ENCODE measurements at places on chromosomes 6 and 20.

DNA sequence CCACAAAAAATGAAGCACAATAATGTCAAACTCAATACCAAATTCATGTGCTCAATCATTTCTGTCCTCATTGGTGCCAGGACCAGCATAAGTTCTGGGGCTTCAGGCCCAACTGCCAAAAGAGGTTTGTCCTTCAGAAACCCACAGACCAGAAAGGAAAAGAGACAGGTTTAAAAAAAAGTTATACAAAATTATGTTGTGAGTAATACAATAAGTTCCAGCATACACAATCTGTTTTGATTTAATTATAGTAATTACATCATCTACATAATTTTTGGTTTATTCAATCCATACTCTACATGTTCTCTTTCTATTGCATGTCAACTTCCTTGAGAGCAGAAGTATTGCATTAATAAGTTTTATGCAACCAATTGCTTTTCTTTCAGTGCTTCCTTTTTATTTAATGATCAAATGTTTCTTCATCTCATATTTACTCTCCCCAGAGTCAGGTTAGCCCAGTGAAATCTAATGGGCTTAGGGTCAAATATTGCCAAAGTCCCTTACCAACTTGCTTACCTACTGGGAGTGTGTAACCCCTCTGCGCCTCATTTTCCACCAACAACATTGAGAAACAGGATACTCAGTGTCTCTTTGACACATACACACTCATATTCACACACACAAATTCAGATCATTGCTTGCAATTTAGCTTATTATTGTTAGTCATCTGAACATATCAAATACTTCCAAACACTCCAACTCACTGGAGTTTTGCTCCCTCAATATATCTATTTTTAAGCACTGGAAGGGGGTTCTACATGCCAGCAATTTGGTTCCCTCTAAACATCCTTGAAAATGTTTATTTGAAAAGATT, 424.4 kb upstream of the MARCKS start:
- no peak for DNase-seq

GRCh38 chr20:39563349-39563748, 601.2 kb downstream of the DHX35 start:
- DNase-seq: no peak

- DNase-seq: no peak
Observed at GRCh38 chr6:80528115-80528514, 421.6 kb downstream of the BCKDHB start.

DNA sequence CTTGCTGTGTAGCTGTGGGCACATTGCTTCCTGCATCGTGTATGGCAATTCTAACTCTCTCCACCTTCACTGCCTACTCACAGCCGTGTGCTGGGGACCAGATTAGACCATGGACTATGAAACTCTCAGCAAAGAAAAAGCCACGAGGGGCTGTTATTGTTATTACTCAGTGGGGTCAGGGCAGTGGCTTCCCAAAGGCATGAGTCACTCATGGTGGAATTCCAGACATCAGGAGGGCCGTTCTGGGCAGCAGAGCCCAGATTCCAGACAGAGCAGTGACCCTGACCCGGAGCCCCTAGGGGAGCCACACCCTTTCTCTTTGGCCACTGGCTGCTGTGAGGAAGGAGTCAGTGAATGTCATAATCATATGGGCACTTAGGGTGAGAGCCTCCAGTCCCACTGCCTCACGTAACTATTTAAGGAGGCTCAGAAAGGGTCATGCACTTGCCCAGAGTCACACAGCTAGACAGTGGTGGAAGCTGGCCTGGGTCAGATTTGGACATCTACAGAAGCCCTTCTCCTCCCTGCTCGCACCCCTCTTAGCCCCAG, 22.2 kb upstream of the CCN5 start:
- DNase-seq: no peak

DNA sequence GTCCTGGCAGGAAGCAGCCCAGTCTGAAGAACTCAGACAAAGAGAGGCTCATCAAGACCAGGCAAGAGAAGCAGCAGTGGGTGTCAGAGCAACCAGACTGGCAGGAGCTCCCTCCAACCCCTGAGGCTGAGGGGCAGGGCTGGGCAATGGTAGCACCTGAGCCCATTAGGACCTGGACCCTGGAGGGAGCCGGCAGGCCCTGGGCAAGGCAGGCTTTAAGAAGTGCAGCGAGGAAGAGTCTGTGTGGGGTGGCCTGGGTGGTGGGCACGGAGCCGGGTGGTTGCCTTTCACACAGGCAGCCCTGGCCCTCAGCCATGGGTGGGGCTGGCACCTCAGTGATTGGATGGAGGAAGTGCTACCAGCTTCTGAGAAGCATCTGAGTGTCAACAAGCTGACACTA, 33.1 kb upstream of the IRF4 start:
- no peak for DNase-seq

- DNase-seq: no peak
Observed at GRCh38 chr6:81451787-81452186, 300.7 kb downstream of the TENT5A start.

GRCh38 chr20:830011-830521, 3.4 kb upstream of the FAM110A start:
- DNase-seq: no peak

GRCh38 chr20:36091561-36092397, 62.8 kb upstream of the EPB41L1 start:
- no peak for DNase-seq

- no peak for DNase-seq
Observed at GRCh38 chr6:144736763-144737162, 451.6 kb downstream of the UTRN start.

GRCh38 chr20:60869087-60869486, 383.0 kb upstream of the CDH4 start:
- DNase-seq: no peak

DNA sequence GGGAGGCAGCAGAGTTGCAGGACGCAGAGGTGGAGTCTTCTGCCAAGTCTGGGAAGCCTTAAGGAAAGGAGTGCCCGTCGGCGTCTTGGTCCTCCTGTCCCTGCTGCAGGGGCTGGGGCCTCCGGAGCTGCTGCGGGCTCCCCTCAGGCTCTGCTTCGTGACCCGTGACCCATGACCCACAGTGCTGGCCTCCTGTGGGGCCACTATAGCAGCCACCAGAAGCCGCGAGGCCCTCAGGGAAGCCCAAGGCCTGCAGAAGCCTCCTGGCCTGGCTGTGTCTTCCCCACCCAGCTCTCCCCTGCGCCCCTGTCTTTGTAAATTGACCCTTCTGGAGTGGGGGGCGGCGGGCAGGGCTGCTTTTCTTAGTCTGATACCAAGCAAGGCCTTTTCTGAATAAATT, 3.3 kb upstream of the COL9A3 start:
- no peak for DNase-seq

DNA sequence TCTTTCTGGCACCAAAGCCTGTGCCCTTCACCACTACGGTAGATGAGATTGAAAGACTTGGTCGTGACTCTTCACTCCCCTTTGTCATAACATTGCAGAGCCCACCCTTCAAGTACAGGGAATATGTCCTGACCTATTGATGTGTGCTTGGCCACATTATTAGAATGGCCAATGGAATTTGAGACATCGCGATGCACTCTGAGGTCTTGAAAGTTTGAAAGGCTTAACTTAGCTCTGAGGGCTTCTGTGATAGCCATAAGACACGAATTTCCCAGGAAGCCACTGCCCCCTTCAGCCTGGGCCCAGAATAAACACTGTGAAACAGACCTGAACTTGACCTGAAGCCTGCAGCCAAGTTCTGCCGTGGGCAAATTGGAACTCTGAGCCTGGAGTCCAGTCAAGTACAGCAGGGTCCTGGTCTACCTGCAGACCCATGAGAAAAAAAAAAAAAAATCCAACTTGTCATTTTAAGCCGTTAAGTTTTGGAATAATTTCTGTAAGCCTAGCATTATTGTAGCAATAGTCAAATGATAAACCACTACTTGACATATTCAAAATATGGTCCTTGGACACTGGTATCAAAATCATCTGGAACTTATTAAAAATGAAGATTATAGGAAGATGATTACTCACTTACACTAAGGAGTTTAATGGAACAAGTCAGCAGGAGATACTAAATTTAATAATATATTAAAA, 36.9 kb upstream of the TRAF3IP2 start:
- no peak for DNase-seq

GRCh38 chr20:36850759-36851158, 25.2 kb upstream of the TLDC2 start:
- no peak for DNase-seq

DNA sequence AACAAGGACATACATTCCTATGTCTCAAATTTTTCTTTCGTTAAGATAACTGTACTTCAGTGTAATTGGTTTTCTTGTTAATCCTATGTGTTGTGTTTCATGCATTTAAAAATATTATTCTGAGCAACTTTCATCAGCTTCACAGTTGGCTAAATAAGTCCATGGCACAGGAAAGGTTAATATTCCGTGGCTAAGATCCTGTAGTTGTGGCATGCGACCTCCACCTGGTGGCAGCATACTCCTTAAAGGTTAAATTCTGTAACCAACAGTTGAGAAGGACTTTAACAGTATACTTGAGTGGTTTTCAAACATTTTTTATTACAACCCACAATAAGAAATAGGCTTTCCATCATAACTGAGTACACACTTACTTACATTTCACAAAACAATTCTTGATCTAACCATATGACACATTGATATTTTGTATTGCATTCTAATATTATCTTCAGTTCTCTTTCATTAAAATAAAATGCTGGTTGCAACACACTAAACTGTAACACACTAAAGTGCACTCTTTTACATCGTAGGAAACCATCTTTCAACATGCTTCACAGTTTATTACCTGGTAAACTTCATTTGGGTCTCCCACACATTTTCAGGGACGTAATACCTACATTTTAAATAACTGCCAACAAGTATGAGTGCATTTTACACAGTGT, 118.3 kb downstream of the SLX4IP start:
- DNase-seq: no peak

GRCh38 chr20:4082406-4083097, 67.2 kb upstream of the RNF24 start:
- DNase-seq: no peak

Measured in stimulated activated CD8-positive, alpha-beta memory T cell treated with anti-CD3 and anti-CD28 coated beads, Interleukin-7, amount 100 ng/mL, for 4 hours (primary cell).